ENCODE measurements at places on chromosomes 13 and 19.

DNA sequence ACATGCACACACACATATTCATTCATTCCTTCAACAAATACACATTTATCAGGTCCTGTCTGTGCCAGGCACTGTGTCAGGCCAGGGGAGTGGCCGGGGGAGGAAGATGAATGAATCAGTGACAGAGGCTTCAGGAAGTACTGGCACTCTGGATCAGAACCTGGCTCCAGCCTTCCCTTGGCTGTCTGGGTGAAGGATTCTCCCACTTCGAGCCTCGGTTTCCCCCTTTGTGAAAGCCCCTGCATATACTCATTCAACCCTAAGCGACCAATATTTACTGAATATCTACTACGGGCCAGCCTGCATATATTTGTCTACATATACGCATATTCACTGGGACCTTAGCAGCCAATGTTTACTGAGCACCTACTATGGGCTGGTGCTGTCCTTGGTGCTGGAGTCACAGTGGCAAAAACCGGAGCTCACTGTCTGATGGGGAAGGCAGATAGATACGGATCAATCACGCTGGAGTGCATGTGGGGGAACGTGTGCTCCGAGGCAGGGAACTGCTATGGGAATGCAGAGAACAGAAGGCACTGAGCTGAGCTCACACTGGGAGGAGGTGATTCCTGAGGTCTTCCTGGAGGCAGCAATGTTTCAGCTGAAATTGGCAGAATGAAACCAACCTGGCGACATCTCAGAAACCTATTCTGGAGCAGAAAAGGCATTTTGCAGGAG lies 636 bp upstream of the ZNF579 start:
- DNase-seq, result no peak

GRCh38 chr19:1470305-1471009 lies 8.6 kb downstream of the C19orf25 start:
- no peak for DNase-seq

- no peak for DNase-seq
These were observed 83.9 kb downstream of the ING1 start for GRCh38 chr13:110797230-110797877.

- no peak for DNase-seq
These were observed 1327.7 kb downstream of the EFNB2 start for GRCh38 chr13:105207572-105208293.

- no peak for DNase-seq
These were observed 102.0 kb downstream of the FOXO1 start for GRCh38 chr13:40564342-40565001.

DNA sequence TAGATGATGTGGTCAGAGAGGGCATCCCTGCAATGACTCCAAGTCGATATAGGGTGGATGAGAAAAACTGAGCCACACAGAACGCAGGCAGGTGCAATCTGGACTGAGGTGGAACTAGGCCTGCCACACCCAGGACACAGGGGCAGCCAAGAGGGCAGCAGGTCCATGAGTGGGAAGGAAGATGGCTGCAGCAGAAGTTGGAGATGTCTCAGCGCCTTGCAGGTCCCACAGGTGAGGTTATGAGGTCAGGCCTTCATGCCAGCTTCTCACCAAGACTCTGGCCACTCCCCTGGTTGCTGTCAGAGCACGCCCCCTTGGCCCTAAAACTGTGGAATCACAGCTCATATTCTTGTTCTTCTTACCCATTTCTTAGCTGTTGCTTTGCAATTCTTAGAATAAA lies 147.7 kb upstream of the VSTM2B start:
- DNase-seq, result no peak

- no peak for DNase-seq
These were observed 243.7 kb downstream of the DNAJC15 start for GRCh38 chr13:43266936-43267615.

- DNase-seq, result peak; percentile 88
These were observed 300.5 kb downstream of the SPRY2 start for GRCh38 chr13:80040196-80040980.

DNA sequence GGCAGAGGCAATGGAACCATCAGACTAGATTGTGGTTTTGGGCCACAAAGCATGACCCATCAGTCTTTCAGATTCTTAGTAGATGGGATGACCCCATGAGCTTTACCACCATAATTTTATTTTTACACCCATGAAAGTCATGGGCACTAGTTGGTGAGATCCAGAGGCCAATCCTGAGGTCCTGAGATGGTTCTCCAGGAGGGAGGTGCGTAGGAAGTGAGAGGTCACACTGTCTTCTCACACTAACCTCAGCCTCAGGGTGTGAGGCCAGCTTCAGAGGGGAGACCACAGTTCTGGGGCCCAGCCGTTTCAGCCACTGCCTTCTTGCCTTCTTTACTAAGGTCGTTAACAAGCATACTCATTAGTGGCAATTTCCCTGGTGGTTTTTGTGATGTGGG lies 106.4 kb downstream of the AKAP11 start:
- no peak for DNase-seq

DNA sequence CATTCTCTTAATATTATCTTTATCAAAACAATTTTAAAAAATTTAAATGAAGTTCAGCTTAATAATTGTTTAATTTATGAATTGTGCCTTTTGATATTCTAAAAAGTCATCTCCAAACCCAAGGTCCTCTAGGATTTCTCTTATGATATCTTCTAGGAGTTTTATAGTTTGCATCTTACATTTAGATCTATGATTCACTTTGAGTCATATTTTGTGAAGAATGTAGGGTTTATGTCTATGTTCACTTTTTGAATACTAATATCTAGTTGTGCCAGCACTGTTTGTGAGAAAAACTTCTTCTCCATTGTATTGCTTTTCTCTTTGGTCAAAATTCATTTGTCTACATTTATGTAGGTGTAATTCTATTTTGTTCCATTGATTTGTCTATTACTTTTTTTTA lies 1068.4 kb upstream of the SPRY2 start:
- no peak for DNase-seq

- DNase-seq, result no peak
These were observed 285 bp downstream of the TMEM143 start for GRCh38 chr19:48363500-48363809.

- no peak for DNase-seq
These were observed 748.8 kb downstream of the LIG4 start for GRCh38 chr13:107466326-107467099.

DNA sequence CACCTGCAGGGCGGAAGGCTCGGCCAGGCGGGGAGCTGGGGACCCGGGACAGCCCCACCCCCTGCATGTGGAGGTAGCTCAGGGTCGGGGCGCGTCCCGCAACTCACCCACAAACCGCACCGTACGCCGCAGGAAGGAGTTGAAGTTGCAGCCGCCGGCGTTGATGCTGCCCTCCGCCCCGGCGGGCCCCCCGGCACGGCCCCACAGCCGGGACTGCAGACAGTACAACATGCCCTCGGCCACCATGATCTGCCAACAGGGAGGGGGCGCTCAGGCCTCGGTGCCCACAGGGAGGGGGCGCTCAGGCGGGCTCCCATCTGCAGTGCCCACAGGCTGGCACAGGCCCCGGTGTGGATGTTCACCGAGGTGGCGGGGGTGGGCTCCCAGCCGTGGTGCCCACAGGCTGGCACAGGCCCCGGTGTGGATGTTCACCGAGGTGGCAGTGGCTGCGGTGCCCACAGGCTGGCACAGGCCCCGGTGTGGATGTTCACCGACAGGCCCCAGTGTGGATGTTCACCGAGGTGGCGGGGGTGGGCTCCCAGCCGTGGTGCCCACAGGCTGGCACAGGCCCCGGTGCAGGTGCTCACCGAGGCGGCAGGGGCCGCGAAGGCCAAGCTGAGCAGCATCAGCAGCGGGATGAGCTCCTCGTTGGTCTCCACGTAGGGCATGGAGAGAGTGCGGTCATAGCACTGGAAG lies 6.5 kb downstream of the PLPPR3 start:
- DNase-seq, result no peak

DNA sequence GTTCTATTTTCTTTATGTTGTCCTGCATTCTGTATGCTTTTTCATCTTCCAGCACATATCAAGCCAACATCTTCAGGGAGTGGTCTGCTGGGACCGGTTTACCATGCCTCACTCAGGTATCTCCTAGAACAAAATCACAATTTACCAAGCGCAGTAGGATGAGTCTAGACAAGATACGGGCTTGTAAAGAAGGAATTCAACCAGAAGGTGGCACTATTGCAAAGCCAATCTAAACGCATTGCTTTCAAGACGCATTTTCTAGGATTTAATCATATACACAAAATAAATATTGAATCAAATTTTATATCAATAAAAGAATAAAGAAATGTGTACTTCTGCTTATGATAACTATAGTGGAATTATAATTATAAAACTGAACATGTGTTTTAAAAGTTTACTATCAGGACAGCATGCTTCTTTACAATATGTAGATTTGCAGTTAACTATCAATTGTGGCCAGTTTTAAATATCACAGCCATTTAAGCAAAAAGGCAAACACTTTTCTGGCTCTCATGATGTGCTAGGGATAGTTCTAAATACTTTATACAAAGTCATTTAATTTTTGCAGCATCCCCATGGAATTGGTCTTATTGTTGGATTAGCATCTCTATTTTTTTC lies 16.1 kb upstream of the TPP2 start:
- no peak for DNase-seq

DNA sequence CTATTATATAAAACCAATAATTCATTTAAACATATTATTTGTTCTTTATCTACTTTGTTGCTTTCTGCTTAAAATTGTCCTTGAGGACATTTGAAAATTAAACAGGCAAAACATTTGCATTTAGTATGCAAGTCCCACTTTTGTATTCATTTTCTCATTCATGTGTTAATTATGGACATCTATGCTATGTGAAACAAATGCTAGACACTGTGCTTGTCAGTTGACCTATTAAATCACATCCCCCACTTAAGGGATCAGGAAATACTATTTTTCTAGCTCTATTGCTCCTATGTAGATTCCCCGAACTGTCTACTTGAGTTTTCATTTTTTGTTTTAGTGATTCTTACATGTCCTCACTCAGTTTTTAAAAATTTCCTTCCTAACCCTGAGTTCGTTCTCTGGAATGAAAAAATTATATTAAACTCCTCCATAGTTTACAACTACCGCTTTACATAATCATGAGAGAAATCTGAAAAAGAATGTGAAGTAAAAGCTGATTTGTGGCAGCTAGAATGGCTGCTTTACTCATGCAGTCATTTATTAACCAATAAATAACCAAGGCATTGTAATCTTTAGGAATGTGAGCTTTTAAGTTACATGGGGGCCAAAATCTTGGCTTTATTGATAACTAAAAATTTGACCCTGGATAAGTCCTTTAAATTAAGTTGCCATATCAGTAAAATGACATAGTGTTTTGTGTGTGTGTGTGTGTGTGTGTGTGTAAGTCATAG lies 188.5 kb downstream of the LIG4 start:
- DNase-seq, result no peak

DNA sequence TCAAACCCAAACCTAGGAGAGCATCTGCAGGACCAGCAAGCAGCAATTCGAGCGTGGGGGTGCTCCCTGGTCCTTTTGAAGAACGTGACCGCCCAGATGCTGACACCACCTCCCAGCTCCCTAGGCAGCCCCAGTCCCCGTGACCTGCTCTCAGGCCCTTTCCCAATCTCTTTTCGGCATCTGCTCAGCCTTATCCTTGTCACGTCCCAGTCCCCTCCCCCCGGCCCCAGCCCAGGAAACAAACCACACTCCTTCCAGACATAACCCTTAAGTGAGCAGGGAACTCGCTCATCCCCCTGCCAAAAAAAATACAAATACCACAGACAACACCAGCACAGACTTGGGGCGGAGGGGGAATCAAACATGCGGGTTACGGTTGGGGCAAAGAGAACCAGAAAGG lies 3.3 kb downstream of the MLLT1 start:
- DNase-seq, result peak; percentile 70

GRCh38 chr19:1252221-1252820 lies 3.9 kb downstream of the MIDN start:
- DNase-seq, result peak; percentile 92

DNA sequence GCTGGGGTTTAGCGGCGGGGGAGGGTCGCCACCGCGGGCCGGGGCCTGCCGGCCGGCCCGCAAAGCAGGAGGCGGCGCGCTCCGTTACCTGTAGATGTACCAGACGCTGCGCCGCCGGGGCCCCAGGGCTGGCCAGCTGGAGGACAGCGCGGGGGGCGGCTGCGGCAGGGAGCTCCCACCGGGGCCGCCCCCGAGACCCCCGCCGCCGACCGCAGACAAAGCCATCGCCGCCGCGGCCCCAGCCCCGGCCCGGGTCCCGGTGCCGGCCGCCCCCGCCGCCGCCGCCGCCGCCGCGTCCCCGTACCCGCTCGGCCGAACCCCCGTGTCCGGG lies 24.8 kb downstream of the SHANK1 start:
- no peak for DNase-seq

DNA sequence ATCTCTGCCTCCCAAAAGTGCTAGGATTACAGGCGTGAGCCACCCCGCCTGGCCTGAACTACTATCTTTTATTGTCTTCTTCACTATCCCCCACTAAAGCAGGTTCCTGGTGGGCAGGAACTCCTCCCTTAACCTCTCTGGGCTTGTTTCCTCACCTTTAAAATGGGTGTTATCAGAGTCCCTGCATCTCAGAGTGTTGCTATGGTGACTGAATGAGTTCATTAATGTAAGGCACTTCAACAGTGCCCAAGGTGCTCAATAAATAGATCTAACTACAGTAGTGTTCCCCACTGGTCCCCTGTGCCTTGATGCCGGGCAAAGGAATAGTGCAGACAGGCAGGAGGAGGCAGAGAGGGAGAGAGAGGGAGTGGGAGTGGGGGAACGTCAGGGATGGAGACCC lies 20.5 kb downstream of the CCDC97 start:
- DNase-seq, result no peak

GRCh38 chr19:14439014-14439413 lies 5.9 kb downstream of the PKN1 start:
- no peak for DNase-seq

GRCh38 chr13:98033277-98034247 lies 80.1 kb downstream of the IPO5 start:
- peak; percentile 31 for DNase-seq

GRCh38 chr13:22009937-22010336 lies 339.1 kb downstream of the FGF9 start:
- DNase-seq, result no peak

DNA sequence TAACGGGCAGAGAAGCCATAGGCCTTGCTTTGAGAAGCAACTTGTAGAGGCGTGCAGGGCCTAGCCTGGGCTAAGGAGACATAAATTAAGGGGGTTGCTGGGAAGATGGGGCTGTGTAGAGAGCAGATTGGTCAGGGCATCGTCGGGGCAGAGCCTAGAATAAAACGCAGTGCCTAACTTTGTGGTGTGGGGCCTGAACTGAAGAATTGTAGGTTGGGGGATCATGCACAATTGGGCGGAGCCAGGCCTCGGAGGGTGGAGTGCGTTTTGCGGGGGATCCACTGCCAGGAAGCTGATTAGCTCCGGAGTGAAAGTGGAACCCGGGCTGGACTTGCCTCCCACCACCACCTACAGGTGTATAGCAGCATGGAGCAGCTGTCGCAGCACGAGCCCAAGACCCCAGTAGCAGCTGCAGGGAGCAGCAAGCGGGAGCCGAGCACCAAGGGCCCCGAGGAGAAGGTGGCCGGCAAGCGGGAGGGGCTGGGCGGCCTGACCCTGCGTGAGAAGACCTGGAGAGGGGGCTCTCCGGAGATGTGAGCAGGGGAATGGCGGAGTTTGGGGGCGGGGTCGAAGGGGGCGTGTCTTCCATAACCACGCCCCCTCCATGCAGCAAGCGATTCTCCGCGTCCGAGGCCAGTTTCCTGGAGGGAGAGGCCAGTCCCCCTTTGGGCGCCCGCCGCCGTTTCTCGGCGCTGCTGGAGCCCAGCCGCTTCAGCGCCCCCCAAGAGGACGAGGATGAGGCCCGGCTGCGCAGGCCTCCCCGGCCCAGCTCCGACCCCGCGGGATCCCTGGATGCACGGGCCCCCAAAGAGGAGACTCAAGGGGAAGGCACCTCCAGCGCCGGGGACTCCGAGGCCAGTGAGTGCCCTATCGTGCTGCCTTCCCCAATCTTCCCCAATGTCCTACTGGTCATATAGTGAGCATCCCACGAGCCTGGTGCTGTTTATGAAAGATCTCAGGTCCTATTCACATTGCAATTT lies 13.8 kb downstream of the DNASE2 start:
- DNase-seq, result no peak
